DMS 273 treated with DMSO at 0.1 percent for 48 hours (cell line): ENCODE measurements at places on chromosomes 2 and 18.

DNA sequence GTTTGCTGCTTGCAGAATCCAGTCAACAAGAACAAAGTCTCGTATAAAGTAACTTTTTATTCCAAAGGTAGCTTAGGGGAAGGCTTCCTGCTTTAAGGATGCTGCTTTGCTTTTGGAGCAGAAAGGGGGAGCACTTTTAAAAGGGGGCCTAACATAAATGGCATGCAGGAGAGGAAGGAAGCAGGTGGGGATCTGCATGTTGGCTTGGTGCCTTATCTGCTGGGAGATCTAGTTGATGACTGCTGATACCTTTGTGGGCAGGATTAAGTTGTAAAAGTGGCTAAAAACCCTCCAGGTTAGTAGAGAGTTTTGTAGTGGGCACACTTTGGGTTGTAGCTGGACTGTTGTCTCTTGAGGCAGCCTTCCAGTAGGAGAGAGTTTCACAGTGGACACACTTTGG lies 22.5 kb downstream of the UBR3 start:
- no peak for DNase-seq

GRCh38 chr18:64929036-64929435 lies 780.1 kb upstream of the LINC00305 start:
- DNase-seq = no peak

DNA sequence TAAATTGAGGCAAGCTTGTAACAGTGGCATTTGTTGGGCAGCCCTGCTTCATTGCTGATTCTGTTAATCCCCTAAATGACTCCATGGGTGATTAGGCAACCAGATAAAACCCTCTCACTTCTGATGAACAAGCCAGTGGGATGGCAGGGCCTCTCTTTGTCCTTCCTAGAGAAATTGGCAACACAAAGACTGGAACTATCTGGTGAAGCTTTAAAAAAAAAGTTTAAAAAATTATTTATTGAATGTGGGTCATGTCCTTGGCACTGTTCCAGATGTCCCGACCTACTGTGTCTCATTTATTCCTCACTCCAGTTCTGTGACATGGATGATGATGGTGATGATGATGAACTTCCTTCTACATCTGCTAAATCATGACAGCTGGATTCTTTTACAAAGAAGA lies 30.8 kb downstream of the NRP2 start:
- DNase-seq = no peak

DNA sequence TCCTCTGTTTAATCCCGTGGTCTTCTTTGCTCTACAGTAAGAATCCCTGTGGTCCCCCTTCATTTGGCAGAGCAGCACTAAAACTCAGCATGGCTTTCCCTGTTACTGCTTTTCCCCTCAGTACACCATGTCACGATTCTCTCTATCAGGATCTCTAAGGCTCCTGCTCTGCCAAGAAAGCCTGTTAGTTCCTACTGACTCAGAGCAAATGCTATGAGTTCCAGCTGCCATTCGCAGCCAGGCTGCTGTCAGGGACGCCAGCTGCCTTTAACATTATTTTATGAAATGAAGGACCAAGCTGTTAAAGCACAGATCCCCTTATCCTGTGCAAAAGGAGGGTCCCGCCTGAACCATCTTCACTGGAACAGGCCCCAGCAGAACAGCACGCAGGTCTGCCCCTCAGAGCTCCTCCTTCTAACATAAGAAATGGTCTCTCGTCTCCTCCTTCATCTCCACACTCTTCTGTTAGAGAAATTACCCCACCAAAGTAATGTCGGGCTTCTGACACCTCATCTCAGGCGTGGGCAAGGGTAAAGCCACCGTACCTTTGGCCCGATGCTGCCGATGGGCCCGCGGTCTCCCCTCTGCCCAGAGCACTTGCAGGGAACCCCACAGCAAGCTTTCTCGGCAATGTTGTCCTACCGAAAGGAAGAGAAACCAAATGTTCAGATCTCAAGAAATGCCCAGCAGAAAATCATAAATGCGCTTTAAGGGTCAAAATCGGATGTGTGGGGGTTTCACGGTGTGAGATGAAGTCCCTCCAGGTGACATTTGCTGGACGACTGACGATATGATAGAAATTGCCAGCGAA lies 52.6 kb downstream of the COL6A3 start:
- DNase-seq = no peak

DNA sequence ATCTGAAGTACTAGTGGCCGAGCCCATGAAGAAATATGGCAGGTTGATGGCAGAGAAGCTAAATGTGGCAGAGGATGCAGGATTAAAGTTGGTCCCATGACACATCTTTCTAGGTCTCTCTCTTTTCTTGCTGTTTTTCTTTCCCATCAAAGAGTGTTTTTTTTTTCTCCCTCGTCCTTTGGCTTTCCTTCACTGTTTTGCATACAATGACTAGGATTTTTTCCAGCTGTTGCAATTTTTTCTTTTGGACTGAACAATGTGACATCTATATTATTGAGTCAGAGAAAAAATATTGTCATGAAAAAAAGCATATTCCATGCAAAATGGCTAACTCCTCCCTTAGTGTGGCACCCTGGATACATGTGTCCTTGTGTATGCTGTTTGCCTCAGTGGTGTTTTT lies 939.5 kb upstream of the FANCL start:
- no peak for DNase-seq

DNA sequence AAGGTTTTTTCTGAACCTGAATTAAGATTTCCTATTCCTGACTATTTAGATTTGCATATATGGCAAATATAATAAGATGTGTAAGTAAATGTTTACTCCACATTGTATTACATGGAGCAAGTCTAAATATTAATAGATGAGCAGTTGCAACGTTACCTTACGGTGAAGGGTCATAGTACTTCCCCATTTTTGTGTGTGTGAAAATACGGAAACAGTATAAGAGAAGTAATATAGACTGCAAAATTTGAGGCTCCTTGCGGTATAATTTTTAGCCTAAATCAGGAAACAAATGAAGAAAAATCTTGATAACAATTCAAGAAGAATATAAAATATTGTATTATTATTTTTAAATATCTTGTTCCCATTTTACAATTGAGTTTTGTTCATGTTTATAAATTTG lies 434.2 kb downstream of the GRB14 start:
- DNase-seq = no peak

DNA sequence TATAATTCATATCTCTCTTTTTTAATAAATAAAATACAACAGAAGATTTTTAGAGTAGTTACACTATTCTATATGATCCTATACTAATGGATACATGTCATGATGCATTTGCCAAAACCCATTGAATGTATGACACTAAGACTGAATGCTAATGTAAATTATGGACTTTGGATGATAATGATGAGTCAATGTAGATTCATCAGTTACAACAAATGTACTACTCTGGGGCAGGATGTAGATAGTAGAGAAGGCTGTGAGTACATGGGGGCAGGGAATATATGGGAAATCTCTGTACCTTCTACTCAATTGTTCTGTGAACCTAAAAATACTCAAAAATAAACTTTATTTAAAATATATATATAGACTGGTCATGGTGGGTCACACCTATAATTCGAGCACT lies 45.6 kb upstream of the NEDD4L start:
- DNase-seq = no peak

- DNase-seq = no peak
These were observed 5.3 kb downstream of the NGEF start for GRCh38 chr2:233007739-233008138.

GRCh38 chr2:60939622-60940021 lies 58.2 kb downstream of the REL start:
- DNase-seq = no peak

- DNase-seq = no peak
These were observed 309.6 kb downstream of the SOCS6 start for GRCh38 chr18:70598406-70598805.
